ENCODE measurements at places on chromosomes 1 and 21.

DNA sequence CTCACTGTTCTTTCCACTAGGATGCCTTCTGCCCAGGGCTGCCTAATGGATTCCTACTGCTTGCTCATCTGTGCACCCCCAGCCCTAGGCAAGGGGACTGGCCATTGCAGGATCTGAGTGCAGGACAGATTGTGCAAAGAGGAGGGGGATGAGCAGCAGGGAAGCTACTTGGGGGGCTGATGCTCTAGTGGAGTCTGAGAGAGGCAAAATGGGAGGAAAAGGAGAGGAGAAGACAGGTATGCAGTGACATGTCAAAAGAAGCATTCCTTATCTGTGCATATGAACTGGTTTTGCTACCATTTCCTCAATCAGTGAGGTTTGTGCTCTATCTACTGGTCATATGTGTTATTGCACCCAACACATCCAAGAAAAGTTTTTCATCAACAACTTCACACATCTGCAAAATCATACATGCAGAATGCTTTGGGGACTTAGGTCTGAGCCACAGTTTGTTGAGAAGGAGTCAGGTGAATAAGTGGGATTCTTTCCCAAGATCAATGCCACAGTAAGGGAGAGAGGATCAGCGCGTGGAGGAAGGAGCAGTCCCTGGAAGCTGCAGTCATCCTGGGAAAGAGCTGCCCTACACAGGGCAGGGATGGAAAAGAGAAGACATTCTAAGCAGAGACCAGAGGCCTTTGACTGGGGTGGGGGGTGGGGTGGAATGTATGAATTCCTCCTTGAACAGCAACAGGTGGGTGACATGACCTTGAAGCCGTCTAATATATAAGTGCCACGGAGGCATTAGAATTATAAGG lies 14.4 kb downstream of the SLC5A9 start:
- DNase-seq, result peak; percentile 65

DNA sequence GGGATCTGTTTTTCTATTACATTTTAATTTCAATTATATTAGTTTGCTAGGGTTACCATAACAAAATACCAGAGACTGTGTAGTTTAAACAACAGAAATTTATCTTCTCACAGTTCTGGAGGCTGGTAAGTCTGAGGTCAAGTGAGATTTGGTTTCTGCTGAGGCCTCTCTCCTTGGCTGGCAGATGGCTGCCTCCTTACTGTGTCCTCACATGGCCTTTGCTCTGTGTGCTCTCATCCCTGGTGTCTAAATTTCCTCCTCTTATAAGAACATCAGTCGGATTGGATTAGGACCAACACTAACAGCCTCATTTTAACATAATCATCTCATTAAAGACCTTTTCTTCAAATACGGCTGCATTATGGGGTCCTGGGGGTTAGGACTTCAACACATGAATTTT lies 195.2 kb upstream of the CHODL start:
- no peak for DNase-seq

GRCh38 chr1:168509875-168510791 lies 33.7 kb downstream of the XCL2 start:
- no peak for DNase-seq

GRCh38 chr1:90705956-90706355 lies 11.1 kb downstream of the BARHL2 start:
- DNase-seq, result no peak

GRCh38 chr1:31423418-31423947 lies 10.5 kb downstream of the SERINC2 start:
- no peak for DNase-seq

DNA sequence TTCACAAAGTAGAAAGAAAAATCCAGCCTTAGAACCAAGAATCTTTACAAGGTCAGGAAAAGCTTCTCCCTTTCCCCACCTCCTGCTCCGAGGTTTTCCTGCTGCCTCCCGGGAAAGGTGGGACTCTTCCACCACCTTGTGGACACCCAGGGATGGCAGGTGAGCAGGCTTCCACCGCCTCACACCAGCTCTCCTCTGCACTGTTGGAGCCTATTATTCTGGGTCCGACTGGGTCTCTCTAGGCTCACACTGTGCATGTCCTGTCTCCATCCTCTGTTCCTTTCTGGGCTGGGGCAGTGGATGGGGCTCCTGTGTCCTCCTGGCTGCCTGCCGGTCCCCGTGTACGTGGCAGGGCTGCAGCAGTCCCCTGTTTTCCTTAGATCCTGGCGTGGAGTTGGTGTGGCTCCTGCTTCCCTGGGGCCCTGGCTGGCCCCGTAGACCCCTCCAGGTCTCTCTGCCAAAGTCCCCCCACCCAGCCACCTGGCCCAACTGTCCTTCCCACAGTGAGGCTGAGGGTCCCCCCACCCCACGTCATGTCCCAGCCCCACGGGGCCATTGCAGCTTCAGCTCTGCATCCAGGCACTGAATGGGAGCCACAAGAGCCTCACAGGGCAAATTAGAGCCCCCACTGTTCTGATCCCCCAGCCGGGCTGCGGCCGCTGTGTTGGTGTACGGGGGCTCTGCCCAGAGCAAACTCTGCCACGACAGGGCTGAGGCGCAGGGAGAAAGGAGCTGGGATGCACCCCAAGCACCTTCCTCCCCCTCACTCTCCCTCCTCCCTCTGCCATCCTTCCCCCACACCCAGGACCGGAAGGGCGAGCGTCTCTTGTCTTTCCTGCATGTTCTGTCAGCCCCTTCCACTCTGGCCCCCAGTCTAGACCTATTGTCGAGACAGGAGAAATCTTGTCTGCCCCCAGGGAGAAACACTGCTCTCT lies 3.3 kb upstream of the SLC45A1 start:
- peak; percentile 84 for DNase-seq
